Effector CD8-positive, alpha-beta T cell (primary cell): ENCODE measurements at places on chromosomes 12 and 14.

GRCh38 chr14:70666361-70666686, 24.6 kb downstream of the TTC9 start:
- DNase-seq: no peak

- no peak for DNase-seq
These were observed 173.4 kb upstream of the ATP2B1 start for GRCh38 chr12:89882050-89882449.

DNA sequence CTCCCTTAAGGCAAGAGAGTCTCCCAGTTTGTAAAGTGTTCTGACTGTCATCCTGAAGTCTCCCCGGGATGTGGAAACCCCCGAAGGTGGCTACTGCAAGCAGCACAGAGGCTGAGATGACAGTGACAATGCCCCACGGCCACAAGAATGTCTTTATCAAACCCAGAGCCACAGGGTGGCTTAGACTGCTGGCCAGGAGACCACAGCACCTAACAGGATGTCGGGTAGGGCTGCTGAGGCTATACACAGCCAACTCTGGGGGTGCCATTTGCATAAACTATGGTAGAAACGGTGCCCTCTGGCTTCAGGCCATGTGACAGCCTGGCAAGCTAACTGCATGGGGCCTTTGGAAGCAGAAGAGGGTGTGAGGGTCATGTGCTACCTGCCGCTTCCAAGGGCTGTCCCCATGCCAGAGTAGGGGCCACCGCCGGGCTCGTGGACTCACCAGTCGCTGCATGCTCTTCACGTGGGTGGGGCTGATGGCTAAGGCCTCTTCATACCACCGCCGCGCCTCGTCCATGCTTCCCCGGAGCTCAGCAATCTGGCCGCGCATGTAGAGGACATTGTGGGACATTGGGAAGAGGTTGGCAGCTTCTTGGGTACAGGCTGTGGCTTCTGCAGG, 180.9 kb downstream of the CALM1 start:
- no peak for DNase-seq

GRCh38 chr12:87038098-87038497, 781.9 kb upstream of the MGAT4C start:
- DNase-seq: no peak

DNA sequence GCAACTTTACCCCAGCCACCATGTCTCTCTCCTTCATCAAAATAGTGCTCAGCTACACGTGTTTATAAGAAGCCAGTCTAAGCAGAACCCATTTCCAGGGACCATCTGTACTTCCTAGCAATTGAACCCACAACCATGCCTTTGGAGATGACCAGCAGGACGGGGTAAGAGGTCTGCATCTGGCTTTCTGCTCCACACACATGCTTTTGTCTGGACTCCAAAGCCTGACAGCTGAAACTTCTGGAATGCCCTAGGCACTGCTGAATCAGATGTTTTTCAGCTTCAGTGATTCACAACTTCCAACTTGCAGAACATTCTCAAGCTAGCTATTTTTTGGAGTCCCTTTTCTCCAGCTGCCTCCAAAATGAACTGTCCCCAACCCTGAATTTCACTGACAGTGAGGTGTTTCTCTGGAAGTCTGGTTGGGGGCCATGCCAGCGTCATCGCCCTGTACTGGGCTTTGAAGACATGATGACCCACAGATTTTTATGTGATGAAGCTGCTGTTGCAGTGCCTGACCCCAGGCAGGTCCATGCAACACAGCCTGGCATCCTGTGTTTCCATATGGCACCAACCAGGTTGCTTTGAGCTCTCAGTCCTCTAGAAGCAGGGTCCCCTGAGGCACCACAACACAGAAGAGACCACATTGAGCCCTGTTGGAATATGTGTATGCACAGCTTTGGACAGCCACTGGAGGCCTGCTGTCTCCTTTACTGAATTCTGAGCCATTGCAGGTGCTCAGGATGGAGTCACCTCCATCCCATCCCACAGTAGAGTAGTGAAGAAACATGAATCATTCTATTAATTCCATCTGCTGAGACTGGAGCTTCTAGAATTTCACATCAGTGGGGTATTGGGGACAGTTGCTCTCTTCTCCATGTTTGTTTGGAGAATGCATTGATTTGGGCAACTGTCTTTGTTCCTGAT, 80.2 kb downstream of the NUAK1 start:
- DNase-seq: no peak

DNA sequence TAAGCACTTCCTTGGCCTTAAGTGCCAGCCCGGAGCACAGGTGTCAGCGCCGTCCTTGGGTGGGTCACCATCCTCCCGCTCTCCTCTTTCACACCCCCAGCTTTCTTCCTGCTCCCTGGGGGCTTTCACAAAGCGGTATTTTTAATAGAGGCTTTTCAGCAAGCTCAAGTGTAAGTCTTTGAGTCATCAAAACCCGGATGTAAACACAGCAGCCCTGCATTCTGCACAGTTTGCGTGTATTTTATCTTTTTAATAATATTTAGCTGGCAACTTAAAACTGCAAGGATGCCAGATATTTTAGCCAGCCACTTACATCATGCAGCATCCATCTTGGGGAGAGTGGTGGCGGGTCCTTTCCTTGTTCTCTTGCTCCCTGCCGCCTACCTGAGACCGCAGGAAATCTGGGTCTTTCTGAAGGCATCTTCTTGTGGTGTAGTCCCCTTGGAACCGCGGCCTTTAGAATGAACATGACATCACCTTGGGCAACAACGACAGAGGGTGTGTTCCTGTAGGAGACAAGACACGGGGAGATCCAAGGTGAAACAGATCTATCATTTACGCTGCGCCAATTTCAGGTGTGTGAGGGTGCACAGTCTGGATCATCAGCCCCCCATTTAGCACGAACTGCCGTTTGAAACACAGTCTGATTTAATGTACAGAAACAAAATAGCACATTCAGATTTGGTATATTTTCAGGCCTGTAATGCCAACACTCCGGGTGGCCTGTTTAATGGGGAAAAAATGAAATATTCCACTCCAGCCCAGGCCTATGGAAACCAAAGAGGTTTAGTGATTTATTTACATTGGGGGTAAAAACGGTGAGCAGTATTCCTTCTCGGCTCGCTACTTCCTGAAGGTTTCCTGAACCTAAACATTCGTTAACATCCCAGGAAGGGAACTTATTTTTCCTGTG, 12.5 kb upstream of the IRF2BPL start:
- DNase-seq: peak; percentile 37

- no peak for DNase-seq
These were observed 81.1 kb upstream of the CCDC198 start for GRCh38 chr14:57574617-57575288.

DNA sequence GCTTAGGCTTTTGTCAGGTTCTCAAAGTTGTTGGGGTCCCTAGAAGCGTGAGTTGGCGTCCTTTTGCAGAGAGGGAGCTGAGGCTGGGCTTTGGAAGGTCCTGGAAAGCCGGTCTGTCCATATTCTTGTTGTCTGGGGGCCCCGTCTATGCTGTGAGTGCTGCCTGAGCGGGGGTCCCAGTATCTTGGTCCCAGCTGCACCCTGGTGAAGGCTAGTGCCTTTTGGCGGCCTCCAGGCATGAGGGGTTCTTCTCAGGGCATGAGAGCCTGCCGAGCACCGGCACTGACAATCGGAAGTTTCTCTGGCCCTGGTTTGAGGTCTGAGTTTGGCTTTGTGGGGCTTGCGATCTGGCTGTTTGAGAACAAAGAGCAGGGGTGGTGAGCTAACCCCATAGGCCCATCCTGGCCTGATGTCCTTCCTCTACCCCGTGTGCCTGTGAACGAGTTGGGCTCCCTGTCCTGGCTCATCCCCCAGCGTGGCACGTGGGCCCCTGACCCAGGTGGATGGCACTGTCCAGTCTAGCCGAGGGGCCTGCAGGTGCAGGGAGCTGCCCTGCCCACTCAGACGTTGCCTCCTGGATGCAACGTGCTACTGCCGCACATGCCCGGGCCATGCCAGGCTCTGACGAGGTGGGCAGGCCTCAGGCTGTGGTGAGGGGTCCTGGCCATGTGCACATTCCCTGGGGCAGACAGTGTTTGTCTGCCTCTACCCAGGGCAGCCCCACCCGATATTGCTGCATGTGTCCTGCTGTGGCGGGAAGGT, 3.9 kb downstream of the CEP170B start:
- no peak for DNase-seq

GRCh38 chr12:32100888-32101287, 5.8 kb upstream of the BICD1 start:
- DNase-seq: no peak

- DNase-seq: no peak
These were observed 1406.8 kb upstream of the TMEM132C start for GRCh38 chr12:126860210-126860609.

DNA sequence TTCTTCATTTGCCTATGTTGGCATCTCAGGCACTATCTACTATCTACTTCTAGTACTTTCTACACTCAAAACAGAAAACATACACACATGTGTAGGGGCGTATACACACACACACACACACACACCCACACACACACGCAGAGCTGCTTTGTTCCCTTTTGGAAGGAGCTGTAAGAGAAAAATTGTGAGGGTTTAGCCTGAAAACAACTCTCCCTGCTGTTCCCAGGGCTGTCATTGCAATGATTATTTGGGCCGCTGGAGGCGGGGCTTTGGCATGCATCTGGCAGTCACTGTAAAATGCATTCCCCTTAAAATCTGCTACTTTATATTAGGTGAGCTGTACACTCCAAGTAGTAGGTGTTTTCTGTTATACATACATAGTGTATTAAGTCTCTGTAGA, 29.1 kb upstream of the SLC38A2 start:
- DNase-seq: no peak

DNA sequence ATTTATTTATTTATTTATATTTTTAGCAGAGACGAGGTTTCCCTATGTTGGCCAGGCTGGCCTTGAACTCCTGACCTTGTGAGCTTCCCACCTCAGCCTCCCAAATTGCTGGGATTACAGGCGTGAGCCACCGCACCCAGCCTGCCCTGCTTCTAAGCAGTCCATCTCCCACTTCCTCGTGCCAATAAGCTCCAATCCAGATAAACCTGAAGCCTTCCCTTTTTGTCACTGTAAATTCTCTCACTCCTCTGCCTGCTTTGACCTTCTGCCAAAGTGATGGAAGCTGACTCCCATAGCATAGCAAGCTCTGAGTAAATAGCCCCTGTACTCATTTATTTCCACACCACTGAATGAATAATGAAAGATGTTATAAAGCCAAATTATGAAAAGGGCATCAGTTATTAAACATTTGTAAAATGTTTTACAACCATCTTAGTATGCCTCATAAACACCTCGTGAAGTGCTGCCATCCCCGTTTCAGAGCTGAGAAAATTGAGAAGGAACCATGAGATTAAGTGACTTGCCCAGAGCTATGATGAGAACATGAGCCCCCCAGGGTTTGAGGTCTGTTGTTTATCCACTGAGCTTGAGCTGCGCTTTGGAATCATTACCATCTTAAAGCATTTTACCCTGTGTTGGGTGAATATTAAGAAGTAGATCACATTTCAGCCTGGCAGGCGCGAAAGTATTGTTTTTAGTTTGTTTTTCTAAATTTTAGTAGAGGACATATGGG, 30.4 kb downstream of the MANSC1 start:
- no peak for DNase-seq

GRCh38 chr14:49641697-49642129, 6.7 kb upstream of the DNAAF2 start:
- DNase-seq: no peak

DNA sequence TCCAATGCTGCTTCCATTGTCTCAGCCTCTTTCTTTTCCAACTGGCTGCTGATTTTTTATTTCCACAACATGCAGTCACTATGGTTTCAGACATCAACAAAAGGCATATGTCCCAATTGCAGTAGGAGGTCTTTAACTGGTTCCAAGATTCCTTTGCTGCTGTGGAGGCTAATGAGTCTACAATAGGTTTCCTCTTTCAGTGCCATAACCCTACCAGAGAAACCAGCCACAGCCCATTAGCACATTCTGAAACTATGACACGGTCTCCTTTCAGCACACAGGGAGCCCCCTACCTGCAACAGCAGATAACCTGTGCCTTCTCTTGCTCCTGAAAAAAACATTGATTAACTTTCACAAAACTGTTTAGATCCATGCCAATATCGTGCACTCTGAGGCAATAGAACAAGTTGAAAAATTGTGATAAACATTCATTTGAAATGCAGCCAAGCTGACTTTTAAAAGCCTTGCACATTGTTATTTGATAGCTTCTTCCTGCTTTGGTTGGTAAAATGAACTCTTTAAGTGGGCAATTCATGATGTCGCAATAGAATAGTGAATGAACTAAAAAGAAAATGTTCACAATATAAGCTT, 32.4 kb downstream of the PLEKHG7 start:
- no peak for DNase-seq

DNA sequence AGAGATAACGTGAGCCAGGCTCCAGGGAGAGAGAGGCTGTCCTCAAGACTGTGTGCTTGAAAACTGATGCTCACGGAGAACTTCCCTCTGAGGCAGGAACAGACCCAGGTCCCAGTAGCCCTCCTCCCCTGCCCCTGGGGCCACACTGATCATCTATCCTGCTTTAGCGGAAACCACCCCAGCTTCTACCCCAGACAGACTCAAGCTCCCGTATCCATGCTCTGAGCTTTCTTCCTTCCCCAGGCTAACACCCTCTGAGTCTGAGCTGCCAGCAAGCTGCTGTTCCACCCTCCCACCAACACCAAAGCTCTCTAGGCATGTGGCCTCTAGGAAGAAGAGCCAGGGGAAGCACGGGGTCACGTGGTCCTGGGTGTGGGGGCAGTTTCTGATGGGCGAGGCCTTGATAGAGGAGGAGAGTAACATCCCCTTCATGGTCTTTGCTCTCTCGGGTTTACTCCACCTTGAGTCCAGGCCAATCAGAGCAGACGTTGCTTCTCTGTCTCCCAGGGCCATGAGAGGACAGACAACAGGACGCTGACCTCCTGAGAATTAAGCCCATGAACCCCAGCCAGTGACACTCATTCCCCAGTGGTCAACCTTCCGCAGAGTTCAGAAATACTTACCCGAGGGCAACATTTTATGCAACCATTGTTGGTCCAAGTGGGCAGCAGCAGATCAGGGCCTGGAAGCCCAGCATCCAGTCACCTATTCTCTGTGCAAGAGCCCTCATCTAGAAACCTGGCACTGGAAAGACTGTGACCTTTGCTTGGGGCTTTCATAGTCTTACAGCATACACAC, 1.4 kb downstream of the PCK2 start:
- DNase-seq: no peak

DNA sequence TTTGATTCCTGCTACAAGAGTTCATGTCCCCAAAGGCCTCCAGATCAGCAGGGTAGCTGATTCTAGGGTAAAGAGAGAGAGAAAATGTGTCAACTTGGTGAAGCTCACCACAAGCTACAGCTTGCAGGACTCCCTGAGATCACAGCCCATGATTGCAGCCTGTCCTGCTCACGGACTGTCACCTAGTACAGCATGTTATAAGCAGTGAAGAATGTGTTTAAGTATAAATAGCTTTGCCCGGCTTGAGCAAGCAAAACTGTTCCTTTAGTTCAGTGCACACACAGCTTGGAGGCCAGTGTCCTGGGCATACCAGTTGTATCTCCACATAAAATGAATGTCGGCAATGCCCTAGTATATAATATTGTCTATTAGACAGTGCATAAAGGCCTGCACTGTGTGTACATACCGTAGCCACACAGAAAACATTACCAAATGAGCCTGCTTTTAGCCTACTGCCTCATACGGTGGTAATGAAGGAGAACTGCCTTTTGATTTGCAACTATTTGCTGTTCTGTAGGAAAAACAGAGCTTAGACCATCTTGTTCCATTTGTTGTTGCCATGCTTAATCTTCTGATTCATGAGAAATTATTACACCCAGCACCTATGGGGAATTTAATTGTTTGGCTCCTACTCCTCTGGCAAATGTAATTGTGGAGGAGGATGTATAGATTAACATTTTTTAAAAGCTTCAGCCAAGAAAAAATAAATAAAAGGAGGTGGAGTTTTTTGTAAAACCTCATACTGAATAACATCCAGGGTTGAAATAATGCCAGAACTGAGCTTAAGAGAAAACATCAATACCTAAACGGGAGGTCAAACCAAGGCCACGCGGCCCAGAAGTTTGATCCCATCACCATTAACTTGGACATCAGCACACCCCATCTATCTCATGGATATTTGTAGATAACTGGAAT, 108.1 kb upstream of the G2E3 start:
- no peak for DNase-seq
